ENCODE measurements at places on chromosomes 5 and 9.

GRCh38 chr5:51518607-51519006, 135.4 kb downstream of the ISL1 start:
- no peak for DNase-seq

DNA sequence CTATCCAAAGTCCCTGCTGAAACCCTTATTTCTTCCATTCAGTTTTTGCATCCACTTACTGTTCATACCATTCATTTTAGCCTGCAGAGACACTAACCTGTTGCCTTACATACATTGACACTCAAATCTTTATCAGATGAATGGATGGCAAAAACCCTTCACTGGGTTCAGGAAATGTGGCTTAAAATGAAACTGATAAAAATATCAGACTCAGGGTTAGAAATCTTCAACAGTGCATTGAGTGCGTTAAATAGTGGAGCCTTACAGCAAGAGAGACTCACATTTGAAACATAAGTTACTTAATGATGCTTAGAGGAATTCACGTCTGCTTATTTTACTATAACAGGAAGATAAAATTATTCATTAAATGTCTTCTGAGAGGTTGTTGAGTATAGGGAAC, 28.0 kb upstream of the BNC2 start:
- no peak for DNase-seq

GRCh38 chr5:129118405-129118804, 23.9 kb downstream of the ISOC1 start:
- no peak for DNase-seq

- no peak for DNase-seq
These were observed 231.7 kb upstream of the CDH12 start for GRCh38 chr5:23084815-23085214.

GRCh38 chr9:6183227-6183551, 32.4 kb upstream of the IL33 start:
- no peak for DNase-seq

DNA sequence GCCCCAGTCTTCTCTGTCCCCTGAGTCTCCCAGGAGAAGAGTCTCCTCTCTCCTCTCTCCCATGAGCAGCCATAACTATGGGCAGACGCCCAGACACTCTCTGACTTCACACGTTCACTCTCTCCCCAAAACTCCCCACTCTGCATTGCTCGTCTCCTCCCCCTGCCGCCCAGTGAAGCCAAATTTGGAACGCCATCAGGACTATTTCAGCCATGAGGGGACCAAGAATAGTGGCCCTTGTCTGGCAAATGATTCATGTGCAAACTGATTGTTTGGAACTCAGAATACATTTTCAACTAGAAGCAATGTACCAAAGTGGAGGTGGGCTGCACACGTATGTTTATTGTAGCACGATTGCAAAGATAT, 20.9 kb downstream of the CMBL start:
- DNase-seq, result no peak

- DNase-seq, result no peak
These were observed 213.5 kb downstream of the DENND1A start for GRCh38 chr9:123716339-123716945.

DNA sequence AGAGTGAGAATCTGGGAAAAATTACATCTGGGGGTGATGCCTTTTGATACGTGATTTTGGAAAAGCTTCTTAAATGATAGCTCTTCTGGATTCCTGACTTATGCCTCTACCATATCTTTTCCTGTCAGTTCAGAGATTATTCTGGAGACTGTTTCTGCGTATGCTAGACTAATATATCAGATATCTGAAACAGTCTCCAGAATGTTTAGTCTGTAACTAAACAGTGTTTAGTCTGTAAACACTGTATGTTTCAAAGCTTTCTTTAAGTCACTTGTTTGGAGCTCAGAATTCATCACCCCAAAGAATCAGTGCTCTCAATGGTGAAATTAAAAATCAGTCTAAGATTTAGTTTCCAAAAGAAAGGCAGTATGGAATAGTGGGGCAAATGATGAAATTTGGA, 19.7 kb downstream of the C9orf85 start:
- DNase-seq, result no peak

- DNase-seq, result no peak
These were observed 19.1 kb upstream of the KCNMB1 start for GRCh38 chr5:170408226-170408625.

DNA sequence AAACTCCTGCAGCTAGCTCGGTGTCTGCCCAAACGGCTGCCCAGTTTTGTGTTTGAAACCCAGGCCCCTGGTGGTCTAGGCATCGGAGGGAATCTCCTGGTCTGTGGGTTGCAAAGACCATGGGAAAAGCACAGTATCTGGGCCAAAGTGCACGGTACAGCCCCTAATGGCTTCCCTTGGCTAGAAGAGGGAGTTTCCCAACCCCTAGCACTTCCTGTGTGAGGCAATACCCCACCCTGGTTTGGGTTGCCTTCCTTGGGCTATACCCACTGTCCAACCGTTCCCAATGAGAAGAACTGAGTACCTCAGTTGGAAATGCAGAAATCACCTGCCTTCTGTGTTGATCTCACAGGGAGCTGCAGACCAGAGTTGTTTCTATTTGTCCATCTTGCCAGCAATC, 41.8 kb downstream of the CAVIN4 start:
- no peak for DNase-seq

DNA sequence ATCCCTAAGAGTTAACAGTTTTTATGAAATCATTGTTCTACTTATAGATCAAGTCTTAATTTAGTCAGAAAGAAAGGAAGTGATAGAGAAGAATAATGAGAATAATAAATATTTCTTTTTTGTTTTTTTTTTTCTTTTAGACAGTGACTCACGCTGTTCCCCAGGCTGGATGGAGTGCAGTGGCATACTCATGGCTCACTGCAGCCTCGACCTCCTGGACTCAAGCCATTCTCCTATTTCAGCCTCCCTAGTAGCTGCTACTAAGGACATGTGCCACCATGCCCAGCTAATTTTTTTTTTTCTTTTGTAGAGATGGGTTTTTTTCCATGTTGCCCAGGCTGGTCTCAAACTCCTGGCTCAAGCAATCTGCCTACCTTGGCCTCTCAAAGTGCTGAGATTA, 11.0 kb downstream of the IFNA21 start:
- DNase-seq, result no peak

- DNase-seq, result no peak
These were observed 1127.8 kb downstream of the DTWD2 start for GRCh38 chr5:117860550-117860949.

Data from stimulated activated CD8-positive, alpha-beta memory T cell treated with anti-CD3 and anti-CD28 coated beads, Interleukin-4, amount 100 ng/mL, for 4 hours (primary cell).